ENCODE measurements at places on chromosomes 5 and 9.

- no peak for DNase-seq
Observed at GRCh38 chr9:16828340-16829281, 41.9 kb downstream of the BNC2 start.

DNA sequence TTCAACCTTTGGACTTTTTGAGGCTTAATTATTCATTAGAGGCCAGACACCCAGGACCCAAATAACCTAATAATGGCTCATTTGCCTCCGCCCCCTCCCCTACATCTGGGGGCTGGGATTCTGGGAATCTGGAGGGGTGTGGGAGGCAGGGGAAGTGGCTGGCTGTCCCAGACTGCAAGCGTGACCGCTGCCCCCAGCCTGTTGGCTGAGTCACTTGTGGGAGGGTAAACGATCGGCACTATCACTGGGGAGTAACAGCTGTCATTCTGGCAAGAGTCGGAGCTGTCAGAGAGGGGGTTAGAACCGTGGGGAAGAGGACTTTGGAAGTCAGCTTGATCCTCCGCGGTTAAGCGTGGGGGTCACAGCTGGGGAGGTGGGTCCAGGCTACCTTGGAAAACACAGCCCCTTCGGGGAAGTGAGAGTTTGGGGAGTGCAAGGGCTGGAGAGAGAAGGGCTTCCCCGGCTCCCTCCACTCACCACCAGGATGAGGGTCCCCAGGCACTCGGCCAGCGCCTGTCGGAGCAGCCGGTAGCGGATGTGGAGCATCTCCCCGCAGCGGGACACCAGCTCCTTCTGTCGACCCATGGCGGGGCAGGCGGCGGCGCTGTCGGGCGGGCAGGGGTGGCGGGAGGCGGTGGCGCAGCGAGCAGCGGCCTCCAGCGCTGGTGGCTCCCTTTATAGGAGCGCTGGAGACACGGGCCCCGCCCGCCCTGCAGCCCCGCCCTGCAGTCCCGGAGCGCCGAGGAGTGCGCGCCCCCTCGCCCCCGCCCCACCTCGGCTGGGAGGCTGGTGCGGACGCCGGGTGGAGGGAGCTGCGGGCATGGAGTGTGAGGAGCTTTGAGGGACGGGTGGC lies at the start of gene AQP3:
Gene AQP3 (minus strand): TSS at position 648 of the 853 bp plus-strand sequence. CDS start 63 bp downstream, at position 585.
- no peak for DNase-seq

GRCh38 chr9:137918331-137919094 lies 40.9 kb downstream of the CACNA1B start:
- no peak for DNase-seq

DNA sequence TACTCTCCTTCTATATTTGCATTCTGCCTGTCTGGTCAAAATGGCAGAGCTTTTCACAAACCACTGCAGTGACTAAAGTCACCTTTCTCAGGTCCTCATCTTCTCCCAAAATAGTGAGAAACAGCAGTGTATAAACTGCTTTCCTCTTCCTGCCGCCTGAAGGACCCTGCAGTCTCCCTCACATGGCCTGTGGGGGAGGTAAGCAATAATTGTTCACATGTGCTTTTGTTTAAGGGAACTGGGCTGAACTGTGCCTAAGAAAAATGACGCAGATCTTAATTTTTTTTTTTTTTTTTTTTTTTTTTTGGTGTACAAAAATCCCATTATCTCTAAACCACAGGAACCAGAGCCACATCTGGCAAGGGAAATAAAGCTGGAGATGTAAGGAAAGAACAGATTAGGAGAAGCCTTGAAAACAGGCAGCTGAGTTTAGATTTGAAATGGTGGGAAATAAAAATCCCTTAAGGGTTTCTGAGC lies 131.7 kb upstream of the VLDLR start:
- no peak for DNase-seq

DNA sequence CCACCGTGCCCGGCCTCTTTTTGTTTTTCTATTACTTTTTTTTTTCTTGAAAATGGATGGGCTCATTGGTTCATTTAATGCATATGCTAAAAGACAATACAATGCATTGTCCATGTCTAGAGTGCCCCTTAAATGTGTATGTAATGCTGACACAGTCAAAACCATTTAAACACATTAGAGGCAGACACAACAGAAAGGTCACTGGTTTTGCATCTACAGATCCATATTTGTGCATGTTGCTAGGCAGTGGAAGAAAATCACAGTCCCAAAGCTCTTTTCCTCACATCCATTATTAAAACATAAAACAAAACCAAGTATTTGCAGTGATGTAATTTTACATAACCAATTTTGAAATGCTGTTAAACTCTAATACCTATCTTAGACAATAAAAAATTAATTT lies 389.0 kb downstream of the TAF11L14 start:
- DNase-seq: no peak

DNA sequence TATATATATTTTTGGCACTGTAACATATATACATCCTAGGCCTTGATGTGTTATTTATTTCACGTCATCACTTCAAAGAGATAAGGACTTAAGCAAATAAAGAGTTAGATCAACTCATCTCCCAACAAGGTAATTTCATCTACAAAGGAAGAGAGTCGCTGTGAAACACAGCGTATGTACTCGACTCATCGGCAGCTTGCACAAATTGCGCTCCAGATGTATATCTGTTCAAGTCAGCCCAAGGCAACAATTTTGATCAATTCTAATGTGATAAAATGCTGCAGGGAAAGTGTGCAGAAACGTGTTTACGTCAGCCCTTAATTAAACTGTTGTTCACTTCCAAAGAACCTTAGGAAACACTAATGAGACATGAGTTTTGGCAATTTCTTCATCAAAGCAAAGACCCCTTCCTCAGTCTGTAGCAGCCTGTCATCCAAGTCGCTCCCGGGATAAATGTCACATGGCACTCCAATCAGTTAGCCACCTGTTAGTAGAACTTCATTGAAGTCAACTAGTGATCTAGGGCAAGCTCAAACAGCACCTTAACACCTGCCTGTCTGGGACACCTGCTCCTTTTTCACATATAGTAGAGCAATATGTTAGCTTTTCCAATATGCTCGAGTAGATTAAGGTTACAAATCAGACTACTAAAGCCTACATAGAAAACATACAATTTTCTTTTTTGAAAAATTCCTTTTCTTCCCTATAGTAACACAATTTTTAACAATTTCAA lies 182.4 kb downstream of the NFIB start:
- DNase-seq: no peak

DNA sequence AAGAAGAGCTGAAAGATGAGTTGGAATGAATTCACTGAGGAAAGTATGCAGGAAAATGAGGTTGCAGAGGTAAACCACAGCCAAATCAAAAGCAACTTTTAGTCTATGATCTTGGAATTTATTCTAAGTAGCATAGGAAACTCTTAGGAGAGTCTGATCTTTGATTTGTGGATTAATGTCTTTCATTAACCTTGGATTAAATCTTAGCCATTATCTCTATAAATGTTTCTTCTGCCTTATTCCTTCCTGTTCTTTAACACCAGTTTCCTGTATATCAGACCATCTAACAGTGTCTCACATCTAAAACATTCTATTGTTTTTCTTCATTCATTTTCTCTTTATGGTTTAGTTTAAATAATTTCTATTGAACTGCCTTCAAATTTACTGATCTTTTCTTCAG lies 187.2 kb upstream of the ANKRD55 start:
- DNase-seq: no peak

GRCh38 chr9:128389395-128390149 lies 18.4 kb downstream of the URM1 start:
- DNase-seq: no peak

- DNase-seq: no peak
Observed at GRCh38 chr5:53313145-53313544, 167.3 kb upstream of the FST start.

DNA sequence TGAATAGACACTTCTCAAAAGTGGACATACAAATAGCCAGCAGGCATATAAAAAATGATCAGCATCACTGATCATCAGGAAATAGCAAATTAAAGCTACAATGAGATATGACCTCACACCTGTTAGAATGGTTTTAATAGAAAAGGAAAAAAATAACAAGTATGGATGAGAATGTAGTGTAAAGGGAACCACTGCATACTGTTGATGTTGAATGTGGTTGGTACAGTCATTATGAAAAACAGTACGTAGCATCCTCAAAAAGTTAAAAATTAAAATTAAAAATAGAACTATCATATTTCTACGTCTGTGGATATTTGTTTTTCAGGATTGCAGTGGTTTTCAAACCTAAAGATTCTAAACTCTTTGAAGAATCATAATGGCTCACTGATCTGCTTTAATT lies 215.1 kb upstream of the NREP start:
- DNase-seq: no peak

DNA sequence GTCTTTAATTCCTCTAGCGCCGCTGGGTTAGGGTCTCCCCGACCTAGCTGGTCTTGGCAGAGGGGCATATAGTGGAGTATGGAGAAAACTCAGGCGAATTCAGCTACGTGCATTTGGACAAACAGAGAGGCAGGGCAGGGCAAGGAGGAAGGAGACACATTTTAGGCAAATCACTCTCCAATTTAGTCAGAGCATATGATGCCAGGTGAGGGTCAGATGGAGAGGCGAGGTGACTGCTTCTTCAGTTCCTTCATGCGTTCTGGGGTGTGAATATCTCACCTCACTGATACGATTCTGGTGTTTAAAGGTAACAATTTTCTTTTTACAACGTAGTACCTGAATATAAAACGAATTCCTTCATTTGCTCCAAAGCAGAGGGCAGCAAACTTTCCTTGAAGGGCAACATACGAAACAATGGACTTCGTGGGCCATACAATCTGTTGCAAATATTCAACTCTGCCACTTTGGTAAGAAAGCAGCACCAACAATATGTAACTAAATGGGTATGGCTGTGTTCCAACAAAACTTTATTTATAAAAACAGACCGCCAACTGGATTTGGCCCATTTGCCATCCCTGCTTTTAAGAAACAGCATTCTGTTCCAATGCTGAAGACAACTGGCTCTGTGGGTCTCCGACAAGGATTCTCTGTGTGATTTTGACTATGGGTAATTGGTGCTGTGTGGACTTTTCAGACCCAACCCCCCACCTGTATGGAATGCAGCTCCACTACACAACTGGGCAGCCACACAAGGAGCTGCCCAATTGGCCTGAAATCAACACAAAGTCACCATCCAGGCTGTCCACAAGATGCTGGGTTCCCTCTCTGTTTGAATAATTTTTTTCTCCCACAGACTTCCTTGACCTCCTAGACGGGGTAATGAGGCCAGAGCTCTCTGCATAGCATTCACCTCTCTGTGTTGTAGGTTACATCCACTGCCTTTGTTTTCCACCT lies 53.8 kb downstream of the RAPGEF1 start:
- DNase-seq: no peak

GRCh38 chr9:137590469-137591383 lies at the start of gene ZMYND19:
TSS of gene ZMYND19 (minus strand) at chr9:137590512. CDS start at chr9:137590263, 249 bp downstream.
- DNase-seq: peak; percentile 30

DNA sequence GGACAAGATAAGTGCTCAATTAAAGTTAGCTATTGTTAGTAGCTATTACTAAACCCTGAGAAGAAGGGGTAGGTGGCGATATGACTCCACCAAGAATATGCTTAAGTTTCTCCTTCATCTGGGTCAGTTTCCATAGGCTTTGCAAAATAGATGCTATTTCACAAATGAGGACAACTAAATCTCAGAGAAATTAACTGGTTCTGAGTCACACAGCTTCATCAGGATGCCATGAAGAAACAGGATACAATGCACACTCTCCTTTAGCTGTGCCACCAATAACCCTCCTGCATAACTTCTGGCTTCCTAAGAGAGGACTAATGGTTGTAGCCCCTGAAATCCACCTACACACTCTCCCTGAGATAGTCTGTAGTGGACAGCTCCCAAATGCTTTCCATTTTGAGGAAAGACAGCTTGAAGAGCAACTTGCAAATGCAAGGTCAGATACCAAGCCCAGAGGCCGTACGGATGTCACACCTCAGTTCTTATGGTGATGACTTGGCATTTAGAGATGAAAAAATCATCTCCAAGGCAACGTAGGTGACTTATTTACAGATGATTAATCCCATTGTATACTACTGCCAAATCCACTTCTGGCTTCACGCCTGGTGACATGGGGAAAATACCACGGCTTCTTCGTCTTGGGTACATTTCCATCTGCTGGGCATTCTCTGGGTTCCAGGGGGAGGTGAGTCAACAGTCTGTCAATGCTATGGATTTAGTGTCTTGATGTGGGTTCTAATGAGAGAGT lies 251.4 kb upstream of the IL12B start:
- peak; percentile 61 for DNase-seq

DNA sequence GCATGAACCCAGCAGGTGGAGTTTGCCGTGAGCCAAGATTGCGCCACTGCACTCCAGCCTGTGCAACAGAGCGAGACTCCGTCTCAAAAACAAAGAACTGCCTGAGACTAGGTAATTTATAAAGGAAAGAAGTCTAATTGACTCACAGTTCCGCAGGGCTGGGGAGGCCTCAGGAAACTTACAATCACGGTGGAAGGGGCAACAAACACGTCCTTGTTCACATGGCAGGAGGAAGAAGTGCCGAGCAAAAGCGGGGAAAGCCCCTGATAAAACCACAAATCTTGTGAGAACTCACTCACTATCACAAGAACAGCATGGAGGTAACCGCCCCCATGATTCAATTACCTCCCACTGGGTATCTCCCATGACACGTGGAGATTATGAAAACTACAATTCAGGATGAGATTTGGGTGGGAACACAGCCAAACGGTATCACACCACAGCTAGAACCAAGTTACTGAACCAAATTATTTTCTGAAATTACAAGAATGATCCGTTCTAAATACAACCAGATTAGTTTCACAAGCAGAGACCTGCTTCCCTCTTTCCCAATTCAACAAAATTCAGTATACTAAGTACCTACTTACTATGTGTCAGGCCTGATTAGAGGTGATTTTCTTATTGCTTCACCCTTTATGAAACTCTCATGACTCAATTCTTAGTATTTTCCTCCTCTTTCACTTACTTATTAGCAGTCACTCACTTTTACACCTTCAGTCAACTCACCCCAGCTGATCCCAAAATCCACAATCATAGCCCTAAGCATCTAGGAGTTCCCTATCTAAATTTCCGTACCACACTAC lies 8.4 kb downstream of the UBTD2 start:
- no peak for DNase-seq

DNA sequence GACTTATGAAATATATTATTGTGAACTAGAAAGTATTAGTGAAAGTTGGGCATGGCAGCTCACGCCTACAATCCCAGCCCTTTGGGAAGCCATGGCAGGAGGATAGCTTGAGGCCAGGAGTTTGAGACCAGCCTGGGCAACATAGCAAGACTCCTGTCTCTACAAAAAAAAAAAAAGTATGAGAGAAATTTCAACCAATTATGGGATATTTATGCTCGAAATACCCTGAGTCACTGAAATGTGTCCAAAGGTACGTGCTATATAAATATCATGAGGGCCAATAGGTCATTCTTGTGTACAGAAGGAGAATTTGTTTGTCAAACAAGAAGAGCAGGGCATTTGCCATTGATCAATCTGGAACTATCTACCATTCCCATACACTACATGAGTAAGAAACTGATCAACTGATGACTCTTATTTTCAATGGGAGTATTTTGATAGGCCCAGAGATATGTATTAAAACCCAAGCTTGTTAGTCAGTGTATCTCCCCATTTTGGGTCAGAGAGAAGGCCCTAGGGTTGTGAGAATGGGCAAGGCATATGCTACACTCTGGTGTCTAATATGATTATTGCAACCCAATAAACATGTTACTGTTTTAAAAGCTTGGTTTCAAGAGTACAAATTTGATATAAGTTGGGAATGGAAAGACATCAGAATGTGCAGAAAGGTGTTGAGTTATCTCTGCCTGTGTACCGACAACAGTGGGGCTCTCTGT lies 21.7 kb upstream of the HOMER1 start:
- DNase-seq: no peak

GRCh38 chr5:10726179-10726912 lies 34.7 kb downstream of the DAP start:
- no peak for DNase-seq

- no peak for DNase-seq
Observed at GRCh38 chr9:17068671-17069070, 66.2 kb upstream of the CNTLN start.

- no peak for DNase-seq
Observed at GRCh38 chr5:127002390-127002789, 28.0 kb downstream of the MARCHF3 start.
